ENCODE measurements at places on chromosomes 3 and 15. TPM values are rescaled to one million over a fixed set of nuclear protein-coding genes. Genes with fewer than 3 reads are reported as not detected.

GRCh38 chr3:98602078-98602678 lies 8.8 kb upstream of the CPOX start:
- no peaks in the 10 kb centered on the region for H3K4me1 ChIP-seq
- H3K27ac ChIP-seq = no peak overlapping the region
- no peaks in the 10 kb centered on the region for H3K36me3 ChIP-seq
- H3K27me3 ChIP-seq = no peaks in the 10 kb centered on the region

DNA sequence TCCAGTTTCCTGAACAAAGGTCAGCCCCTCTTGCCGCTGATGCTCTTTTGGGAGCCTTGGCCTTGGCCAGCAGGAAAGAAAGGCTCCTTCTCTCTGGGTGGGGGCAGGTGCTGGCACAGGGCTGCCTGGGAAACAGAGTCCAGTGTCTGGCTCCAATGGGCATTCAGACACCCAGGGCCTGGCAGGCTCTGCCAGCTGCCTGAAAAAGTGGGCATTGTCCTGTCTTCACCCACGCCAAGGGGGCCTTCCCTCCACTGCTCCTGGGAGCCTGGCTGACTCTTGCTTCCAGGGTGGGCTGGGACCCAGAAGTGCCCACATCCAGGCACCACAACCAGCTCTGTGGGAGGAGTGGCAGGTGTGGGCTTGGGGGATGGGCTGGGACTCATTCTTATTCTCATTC lies 62.7 kb downstream of the RHCG start:
- H3K27me3 ChIP-seq = no peaks in the 10 kb centered on the region
- H3K27ac ChIP-seq = no peak overlapping the region
- H3K36me3 ChIP-seq = no peaks in the 10 kb centered on the region
- DNase-seq = no peak
- no peaks in the 10 kb centered on the region for H3K4me1 ChIP-seq

DNA sequence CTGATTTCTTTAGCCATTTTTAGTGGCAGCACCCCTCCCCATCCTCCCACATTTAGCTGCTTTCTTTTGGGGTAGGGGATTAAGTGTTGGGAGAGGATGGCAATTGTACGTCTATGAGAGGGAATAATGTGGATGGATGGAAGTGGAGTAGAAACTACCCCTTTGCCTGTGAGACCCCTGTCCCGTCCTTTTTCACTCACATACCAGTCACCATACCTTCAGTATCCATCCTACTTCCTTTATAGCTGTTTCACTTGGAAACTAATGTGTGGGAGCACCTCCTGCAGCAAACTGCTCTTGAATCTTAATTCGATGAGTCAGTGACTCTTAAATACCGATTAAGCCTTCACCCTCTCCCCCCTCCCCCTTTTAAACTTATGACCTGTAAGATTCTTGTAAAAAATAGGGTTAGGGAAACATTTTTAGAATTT lies 730 bp downstream of the SPRED1 start:
- H3K27ac ChIP-seq = peak overlapping the region; percentile 95
- no peaks in the 10 kb centered on the region for H3K27me3 ChIP-seq
- peaks cover 29% of the 10 kb centered on the region for H3K4me1 ChIP-seq
- DNase-seq = no peak
- no peaks in the 10 kb centered on the region for H3K36me3 ChIP-seq

DNA sequence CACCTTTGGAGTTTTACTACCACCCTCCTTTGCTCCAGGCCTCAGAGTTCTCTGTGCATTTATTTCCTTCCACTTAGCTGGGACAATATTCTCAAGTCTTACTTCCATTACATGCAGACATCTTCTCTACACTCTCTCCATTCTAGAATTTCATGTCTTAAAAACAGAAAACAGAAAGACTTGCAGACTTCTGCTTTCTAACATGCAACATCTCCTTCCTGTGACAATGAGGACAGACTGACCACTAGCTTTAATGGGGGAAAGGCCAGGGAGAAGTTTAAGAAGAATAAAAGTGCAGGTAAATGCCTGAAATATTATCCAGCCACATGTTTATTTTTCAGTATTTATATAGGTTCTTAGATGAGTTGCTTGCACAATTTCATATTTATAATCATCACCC lies 17.1 kb upstream of the CSTA start:
- H3K36me3 ChIP-seq = no peaks in the 10 kb centered on the region
- no peaks in the 10 kb centered on the region for H3K27me3 ChIP-seq
- H3K4me1 ChIP-seq = no peaks in the 10 kb centered on the region
- H3K4me3 ChIP-seq = no peak overlapping the region
- H3K27ac ChIP-seq = no peak overlapping the region

DNA sequence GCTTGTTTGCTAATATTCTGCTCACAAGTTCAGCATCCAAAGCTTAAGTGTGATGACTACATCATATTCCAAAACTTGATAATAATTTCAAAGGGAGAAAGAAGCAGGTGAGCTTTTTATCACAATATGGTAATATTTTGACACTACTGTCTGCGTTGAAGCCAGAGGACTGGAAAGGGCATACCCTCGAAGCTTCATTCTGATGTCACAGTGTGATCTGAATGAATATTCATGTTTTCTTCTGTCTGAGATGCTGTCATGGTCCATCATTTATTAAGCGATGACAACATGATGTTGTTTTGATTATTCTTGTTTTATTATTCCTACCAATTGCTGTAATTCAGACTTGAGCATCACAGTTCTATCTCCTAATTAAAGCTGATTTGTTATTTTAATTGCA lies 625.4 kb downstream of the ZPLD1 start:
- H3K4me1 ChIP-seq = no peaks in the 10 kb centered on the region
- H3K4me3 ChIP-seq = no peak overlapping the region
- DNase-seq = no peak
- H3K27ac ChIP-seq = no peak overlapping the region
- no peaks in the 10 kb centered on the region for H3K36me3 ChIP-seq

DNA sequence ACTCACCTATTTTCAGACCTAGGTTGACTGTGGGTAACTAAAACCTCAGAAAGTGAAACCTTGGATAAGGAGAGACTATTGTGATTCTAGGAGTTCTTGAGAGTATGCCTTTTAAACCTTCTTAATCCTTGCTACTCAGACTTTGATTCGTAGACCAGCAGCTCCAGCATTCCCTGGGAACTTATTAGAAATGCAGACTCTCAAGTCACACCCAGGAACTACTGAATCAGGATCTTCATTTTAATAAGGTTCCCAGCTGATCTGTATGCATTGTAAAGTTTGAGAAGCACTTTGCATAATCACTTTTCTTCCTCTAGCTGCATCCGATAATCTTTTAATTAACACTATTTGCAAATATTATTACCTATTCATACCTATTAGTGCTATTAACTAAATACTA lies 480.3 kb upstream of the KCNMB2 start:
- no peak overlapping the region for H3K4me3 ChIP-seq
- no peaks in the 10 kb centered on the region for H3K4me1 ChIP-seq
- H3K27ac ChIP-seq = no peak overlapping the region
- no peaks in the 10 kb centered on the region for H3K27me3 ChIP-seq
- no peak for DNase-seq

- no peak for DNase-seq
- H3K27ac ChIP-seq = no peak overlapping the region
- H3K36me3 ChIP-seq = no peaks in the 10 kb centered on the region
- peaks cover 18% of the 10 kb centered on the region for H3K4me1 ChIP-seq
- no peak overlapping the region for H3K4me3 ChIP-seq
Measured at GRCh38 chr3:128335621-128336296, 130.9 kb downstream of the DNAJB8 start.

GRCh38 chr15:33654860-33655259 lies 313.4 kb upstream of the CHRM5 start:
- no peaks in the 10 kb centered on the region for H3K4me1 ChIP-seq
- DNase-seq = no peak
- no peaks in the 10 kb centered on the region for H3K36me3 ChIP-seq
- H3K4me3 ChIP-seq = no peak overlapping the region

DNA sequence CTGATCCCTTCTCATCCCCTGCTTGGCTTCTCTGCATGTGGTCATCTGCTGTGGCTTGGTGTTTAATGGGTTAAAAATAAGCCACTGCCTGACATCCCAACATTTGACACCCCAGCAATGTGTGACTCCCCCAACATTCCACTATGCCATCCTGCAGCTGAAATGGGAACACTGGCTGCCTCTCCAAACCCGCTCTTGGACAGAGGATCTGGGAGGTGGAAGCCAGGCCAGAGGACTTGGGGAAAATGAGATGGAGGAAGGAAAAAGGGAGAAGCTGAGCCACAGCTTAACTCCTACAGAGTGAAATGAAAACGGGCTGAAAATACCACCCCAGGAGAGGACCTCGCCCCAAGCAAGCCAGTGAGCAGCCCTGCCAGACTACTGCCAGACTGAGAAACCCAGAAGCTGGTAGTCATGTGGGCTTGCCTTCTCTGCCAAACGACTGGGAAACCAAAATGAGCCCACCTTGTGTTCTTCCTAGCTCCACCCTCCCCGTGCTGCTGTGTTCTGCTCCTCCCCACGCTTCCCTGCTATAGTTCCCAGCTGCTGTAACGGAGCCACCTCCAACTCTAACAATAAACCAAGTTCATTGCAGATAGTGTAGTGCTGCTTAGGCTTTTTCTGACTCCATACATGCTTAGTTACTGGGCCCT lies 13.7 kb downstream of the MAP1A start:
- no peak for DNase-seq
- H3K27me3 ChIP-seq = no peaks in the 10 kb centered on the region
- no peak overlapping the region for H3K27ac ChIP-seq
- peaks cover 8% of the 10 kb centered on the region for H3K4me1 ChIP-seq
- no peak overlapping the region for H3K4me3 ChIP-seq
- H3K36me3 ChIP-seq = no peaks in the 10 kb centered on the region

DNA sequence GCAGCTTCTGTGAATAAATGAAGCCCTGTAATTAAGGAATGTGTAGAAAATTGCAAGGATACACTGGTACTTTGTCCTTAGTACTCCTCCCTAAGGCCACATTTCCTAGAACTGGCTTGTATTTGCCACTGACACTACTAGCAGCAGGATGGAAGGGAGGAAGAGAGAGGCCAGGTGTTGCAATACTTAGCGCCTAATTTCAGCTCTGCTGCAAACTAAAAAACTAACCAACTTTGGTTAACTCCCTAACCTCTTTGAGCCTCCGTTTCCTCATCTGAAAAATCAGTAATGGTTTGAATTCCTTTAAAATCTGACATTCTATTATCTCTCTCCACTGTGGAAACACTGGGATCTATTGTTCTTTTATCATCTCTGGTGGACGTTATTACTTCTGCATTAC lies 257.0 kb downstream of the SV2B start:
- no peak overlapping the region for H3K27ac ChIP-seq
- H3K4me3 ChIP-seq = no peak overlapping the region
- H3K27me3 ChIP-seq = no peaks in the 10 kb centered on the region
- no peaks in the 10 kb centered on the region for H3K4me1 ChIP-seq
- no peak for DNase-seq

DNA sequence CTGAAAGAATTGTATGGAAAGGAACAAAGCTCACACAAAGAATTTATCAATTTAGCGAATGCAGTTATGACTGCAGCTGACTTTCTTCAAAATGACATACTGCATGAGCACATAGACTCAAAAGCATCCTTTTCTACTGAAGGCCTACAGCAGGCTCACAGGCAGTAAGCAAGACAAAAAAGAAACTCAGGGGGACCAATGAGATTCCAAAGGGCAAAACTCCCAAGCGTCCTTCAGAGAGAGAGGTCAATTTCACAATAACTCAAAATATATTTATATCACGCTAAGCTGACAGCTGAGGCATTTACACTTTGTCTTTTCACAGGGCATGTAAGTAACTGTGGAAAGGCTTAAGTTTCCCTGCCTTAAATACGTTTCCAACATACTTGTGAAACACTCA lies 427.9 kb upstream of the RASGRP1 start:
- H3K27ac ChIP-seq = no peak overlapping the region
- no peaks in the 10 kb centered on the region for H3K27me3 ChIP-seq
- H3K4me1 ChIP-seq = peaks cover 9% of the 10 kb centered on the region
- no peak overlapping the region for H3K4me3 ChIP-seq
- DNase-seq = no peak

DNA sequence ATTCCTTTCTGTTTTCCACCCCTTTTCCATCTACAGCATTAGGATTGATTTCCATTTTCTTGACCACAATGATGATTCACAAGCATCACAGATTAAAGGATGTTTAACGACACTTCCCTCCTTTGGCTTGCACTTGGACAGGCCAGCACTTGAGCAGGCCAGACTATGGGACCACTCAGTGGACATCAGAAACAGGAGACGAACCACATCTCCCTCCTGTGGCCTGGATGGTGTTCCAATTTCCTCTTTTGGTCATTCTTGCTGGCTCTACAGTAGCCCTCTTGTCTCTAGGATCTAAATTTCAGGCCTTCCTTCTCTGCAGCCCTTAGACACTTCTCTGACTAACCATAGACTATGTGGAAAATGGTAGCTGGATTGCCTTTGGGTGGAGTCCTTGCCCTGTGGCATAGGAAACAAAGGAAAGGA lies 78.8 kb upstream of the BOC start:
- no peaks in the 10 kb centered on the region for H3K36me3 ChIP-seq
- H3K4me1 ChIP-seq = no peaks in the 10 kb centered on the region
- H3K4me3 ChIP-seq = no peak overlapping the region
- H3K27me3 ChIP-seq = no peaks in the 10 kb centered on the region

- no peak for DNase-seq
- H3K27ac ChIP-seq = peak overlapping the region; percentile 100
- no peaks in the 10 kb centered on the region for H3K27me3 ChIP-seq
Measured at GRCh38 chr15:40693904-40694687, 878 bp upstream of the RAD51 start.

DNA sequence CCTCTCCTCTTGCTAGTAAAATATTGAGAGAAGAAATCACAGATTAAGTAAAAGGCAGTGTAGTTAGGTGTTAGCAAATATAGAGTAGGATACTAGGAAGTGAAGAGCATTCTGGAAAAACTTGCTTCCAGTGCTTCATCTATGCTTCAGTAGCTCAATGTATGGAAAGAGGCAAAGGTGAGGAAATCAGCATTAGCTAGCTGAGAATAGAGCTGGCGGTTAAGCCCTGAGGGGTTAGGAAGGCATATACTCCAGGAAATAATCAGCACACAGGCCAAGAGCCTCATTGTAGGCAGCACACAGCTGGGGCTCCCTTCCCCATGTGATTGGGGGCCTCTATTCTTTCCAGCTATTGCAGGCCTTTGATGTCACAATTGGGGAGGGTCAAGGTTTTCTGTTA lies 13.8 kb downstream of the RCCD1 start:
- no peaks in the 10 kb centered on the region for H3K27me3 ChIP-seq
- peaks cover 7% of the 10 kb centered on the region for H3K36me3 ChIP-seq
- H3K4me1 ChIP-seq = no peaks in the 10 kb centered on the region
- H3K27ac ChIP-seq = no peak overlapping the region
- no peak overlapping the region for H3K4me3 ChIP-seq

Gene PAK6
- 2.2 TPM for total RNA-seq

Gene MTFMT
- 17.3 TPM for total RNA-seq

Gene CYP1A2
- not detected for total RNA-seq

Gene TPRG1
- total RNA-seq = 3.4 TPM

Gene CFAP100
- total RNA-seq = not detected

Gene ANKRD63
- not detected for total RNA-seq

Gene RYR3
- 30.9 TPM for total RNA-seq

Gene ZPLD1
- total RNA-seq = 0.09 TPM

Gene TMC3
- not detected for total RNA-seq

Gene HES1
- total RNA-seq = 38.3 TPM

Gene ESYT3
- 0.95 TPM for total RNA-seq

Measured in gastrocnemius medialis (tissue), 4 donors.